ENCODE measurements at places on chromosomes 4 and X.

- no peak for DNase-seq
These were observed 88.5 kb downstream of the FAM193A start for GRCh38 chr4:2624782-2625530.

- no peak for DNase-seq
These were observed 263.5 kb downstream of the TMA16 start for GRCh38 chr4:163758032-163758431.

- DNase-seq = no peak
These were observed 1465.7 kb upstream of the DIAPH2 start for GRCh38 chrX:95218976-95219375.

DNA sequence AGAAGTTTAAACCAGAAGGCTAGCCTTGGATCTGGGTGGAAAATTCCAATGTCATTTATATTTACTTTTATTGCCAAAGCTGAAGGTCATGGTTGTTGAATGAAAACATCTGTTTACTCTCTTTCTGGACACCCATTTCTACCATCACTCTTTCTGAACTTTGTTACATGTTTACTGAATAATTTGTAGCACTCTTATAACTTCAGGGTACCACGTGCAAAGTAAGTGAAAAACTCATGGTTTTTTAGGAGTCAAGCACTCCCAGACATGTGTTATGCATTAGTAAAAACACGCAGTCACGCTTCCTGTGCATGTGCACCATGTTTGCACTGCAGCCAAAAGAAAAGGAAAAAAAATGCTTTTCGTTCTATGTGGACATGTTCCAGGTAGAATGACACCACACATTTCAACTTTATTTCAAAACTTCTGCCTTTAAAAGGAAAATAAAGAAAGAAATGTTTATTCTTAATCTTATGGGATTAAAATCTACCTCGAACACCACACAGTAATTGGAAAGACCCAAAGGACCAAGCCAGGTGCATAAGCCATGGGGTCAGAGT, 31.4 kb upstream of the ADH1C start:
- DNase-seq = no peak

GRCh38 chr4:37567836-37568235, 118.3 kb downstream of the RELL1 start:
- DNase-seq = no peak

DNA sequence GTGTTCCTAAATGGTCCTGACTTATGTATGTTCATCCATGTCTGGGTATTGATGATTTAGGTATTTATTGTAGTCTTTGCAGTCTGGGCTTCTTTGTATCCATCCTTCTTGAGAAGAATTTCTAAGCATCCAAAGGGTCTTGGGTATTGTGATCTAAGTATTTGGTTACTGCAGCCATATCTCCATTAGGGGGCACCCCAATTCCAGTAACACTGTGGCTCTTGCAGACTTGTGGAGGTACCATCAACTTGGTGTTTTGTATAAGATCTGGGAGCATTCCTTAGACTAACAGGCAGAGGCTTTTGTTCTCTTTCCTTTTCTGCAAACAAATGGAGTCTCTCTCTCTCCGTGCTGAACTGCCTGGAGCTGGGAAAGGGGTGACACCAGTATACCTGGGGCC, 113.7 kb upstream of the NEXMIF start:
- no peak for DNase-seq

DNA sequence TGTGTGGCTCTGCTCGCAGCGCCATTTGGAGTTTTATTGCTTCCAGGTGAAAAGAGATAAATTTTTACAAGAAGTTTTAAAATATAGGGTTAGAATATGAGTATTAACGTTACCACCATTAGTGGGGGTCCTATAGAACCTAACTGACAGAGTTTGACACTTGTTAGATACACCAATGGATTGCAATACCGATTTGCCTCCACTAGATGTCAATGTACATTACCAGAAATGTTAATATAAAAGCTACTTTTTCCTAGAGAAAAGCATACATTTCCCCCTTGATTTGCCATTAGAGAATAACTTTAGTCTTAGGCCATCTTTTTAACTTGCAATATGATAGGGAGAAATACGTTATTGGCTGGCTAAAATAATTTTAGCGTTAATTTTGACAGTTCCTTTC, 108.4 kb downstream of the LINC00632 start:
- DNase-seq = peak; percentile 5

DNA sequence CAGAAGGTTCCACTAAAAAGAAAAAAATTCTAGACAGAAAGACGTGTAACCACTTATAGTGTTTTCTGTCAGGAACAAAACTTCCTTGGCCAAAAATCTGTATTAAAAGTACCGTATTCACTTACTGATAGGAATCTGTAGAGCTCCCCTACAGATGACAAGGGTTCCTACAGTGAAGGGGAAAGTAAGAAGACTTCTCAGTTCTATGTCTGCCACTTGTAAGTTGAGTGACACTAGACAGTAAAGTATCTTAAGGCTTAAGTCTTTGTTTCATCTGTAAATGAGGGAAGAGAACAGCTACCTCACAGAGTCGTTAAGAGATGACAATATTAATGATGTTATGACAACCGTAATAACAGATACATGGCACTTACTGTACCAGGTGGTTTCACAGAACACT, 3.3 kb downstream of the COQ2 start:
- DNase-seq = no peak

DNA sequence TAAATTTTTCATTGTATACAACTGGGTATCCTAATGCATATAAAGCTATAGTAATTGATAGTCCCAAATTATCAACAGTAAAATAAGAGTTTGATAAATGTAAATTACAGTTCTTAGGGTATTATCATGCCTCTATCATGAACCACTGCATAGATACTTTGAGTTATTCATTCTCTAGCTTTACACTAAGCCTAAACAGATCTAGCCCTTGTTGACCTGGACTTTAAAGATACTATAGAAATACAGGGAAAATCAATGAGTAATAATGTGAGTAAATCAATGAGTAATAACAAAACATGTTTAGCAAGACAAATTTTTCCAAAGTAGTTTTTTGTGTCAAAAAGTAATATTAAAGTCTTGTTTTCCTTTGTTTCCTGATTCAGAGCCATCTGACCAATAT, 228.4 kb downstream of the SCFD2 start:
- DNase-seq = no peak

GRCh38 chrX:131393426-131393825, 104.3 kb upstream of the IGSF1 start:
- no peak for DNase-seq

DNA sequence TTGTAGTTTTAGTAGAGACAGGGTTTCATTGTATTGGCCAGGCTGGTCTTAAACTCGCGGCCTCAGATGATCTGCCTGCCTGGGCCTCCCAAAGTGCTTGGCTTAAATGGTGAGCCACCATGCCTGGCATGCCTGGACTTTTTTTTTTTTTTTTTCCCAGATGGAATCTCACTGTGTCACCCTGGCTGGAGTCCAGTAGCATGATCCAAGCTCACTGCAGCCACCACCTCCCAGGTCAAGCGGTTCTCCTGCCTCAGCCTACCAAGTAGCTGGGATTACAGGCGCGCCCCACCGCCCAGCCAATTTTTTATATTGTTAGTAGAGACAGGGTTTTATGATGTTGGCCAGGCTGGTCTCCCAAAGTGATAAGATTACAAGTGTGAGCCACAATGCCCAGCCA, 8.4 kb downstream of the UBE2K start:
- no peak for DNase-seq

DNA sequence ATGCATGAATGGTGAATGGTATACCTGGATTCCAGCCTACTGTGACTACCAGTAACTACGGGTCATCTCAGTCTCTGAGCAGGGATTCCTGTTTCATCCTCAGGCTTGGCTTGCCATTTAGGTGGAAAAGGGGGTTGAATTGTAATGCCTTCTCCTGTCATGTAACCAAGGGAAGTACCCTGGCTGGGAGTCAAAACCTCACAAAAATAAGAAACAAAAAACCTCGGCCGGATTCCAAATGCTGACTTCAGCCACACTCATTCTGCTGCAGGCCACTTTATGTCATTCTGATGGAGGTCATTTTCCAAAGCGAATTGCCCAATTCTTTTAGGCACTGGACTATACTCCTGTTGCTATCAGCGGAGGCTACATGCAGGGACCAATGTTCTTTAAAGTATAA, 324.7 kb downstream of the LDB2 start:
- DNase-seq = no peak

DNA sequence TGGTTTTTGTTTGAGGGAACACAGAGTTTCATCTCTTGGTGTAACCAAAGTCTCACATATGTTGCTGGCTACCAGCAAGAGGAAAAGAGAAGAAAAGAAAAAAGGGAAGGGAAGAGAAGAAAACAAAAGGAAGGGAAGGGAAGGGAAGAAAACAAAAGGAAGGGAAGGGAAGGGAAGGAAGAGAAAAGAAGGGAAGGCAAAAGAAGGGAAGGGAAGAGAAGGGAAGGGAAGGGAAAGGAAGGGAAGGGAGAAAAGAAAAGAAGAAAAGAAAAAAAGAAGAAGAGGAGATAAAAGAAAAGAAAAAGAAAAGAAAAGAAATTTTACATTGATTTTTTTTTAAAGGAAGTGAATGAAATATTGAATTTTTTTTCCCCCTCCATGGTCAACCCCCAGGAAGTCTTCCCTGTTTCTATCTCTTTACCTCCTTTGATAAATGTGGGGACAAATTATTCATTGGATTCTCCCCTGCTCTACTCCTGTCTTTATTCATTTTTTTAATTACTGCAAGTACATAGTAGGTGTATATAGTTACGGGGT, 228.0 kb downstream of the SHOX start:
- no peak for DNase-seq

GRCh38 chr4:8761167-8761823, 110.3 kb downstream of the HMX1 start:
- no peak for DNase-seq

DNA sequence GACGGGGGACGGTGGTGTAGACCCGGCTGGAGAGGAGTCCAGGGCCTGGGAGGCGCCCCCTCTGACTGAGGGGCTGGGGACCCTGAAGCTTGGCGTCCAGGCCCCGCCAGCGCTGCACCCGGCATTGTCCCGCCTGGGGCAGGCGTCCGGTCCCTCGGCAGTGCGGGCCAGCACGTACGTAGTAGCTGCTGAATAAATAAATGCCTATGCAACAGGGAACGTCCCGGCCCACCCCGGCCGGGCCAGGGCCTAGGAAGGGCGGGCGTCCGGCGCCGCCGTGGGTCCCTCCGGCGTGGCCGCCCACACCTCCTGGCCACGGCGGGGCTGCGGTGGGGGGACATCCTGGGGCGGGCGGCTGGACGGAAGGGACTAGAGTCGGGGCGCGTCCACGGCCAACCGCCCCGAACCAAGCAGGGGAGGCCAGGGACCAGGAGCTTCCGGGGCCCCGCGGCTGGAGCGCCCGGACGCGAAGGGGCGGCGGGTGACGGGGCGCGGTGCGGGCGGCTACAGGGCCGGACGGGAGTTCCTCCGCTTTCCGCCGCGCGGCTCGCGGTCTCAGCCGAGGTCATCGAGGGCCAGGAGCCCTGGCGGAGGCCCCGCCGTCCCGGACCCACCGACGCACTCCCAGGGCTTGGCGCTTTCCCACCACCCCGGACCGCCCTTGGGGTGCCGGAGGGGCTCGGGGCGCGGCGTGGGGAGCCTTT, 886 bp upstream of the WWC2 start:
- peak; percentile 20 for DNase-seq

- DNase-seq = no peak
These were observed 183.7 kb upstream of the BCOR start for GRCh38 chrX:40281336-40282005.

GRCh38 chr4:10622728-10623127, 61.8 kb downstream of the CLNK start:
- DNase-seq = no peak

DNA sequence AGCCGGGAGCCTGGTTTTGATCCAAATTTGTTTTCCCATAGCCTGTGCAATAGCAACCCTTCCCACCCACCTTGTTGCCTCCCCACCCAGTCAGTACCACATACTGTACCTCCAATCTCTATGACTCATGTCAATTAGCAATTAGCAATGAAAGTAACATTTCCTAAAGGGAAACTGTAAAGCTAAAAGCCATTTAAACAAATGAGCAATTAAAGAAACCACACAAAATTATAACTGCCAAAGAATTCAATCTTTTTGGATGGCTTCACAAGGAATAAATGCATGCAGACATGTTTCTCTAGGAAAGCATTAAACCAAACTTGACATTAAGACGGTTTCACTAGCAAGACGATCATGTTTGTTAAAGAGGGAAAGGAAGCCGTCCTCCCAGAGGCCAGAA, 169.0 kb upstream of the MAP3K15 start:
- DNase-seq = no peak

DNA sequence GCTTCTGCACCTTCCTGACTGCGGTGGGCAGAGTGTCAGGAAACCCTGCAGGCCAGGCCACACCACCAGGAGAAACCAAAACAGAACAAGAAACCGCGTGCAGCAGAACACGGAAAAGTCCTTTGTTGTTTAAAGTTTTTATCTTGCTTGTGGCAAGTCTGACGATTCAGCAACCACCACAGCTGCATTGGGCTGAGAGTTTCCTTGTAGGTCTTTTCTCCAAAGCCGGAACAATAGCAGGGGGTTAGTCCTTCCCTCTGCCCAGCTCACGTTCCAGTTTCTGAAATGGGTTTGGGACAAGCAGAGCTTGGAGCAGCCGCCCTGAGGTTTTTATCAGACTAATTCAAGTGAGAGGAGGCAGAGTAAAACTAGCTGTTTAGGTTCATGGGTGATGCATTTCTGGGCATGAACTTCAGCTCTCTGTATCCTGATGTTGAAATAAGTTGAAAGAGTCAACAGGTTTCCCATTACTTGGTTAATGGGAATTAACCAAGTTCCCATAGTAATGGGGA, 216.9 kb downstream of the PTTG2 start:
- no peak for DNase-seq

DNA sequence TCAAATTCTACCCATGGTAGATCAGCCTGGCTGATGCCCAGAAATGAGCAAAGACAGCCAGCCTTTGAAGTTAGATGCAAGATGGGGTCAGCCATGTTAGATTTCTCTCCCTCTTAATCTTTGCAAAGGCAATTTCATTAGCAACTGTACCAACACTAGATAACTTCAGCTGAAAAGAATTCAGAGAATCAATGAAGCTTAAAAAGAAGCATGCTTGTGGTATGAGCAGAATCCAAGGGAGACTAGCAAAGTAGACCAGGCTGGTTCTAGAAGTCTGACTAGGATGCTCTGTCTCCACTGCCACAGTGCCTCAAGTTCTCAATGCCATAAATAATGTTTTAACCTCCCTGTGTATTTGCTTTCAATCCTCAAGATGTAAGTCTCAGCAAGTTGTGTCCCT, 247.3 kb downstream of the SLC7A11 start:
- DNase-seq = no peak

GRCh38 chr4:7108660-7109059, 40.8 kb upstream of the GRPEL1 start:
- no peak for DNase-seq

DNA sequence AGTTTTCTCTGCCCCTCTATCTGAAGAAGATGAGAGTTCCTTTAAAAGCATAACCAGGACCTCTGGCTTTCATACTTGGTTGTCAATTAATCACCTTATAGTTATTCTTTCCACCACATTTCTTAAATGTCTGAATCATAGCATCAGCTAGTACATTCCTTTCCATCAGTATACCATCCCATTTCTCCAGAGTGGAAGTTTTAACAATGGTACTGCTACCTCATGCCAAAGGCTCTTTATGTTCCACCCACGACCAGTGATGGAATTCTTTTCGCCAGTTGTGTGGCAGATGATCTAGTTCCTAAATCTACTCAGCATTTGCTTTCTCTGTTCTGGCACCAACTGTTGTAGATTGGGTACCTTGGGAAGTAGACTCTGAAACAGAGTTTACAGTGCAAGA, 379.8 kb downstream of the ZNF674 start:
- no peak for DNase-seq
